ENCODE measurements at places on chromosomes 5 and 9.

- no peak for DNase-seq
These were observed 55.7 kb downstream of the ARL15 start for GRCh38 chr5:54254482-54255198.

GRCh38 chr5:67693956-67694809 lies 497.6 kb upstream of the CD180 start:
- peak; percentile 81 for DNase-seq

- no peak for DNase-seq
These were observed 192.9 kb upstream of the HMHB1 start for GRCh38 chr5:143619040-143619439.

DNA sequence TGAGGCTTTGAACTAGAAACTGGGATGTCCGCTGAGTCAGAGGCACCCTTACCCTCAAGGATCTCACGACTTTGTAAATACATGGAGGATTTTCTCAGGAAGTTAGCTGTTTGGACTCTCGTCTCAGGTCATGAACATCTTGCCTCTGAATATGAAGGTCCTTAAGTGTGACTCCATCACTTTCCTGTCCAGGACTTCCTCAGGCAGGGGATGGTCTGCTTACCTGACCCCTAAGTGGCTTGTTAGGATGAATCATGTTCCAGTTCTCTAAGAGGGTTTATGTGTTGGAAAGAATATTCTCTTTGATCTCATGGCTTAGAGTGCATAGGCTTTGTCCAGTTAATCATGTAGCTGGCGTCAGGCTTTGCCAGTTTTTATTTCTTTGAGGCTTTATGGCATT lies 511.7 kb upstream of the KLF4 start:
- DNase-seq = no peak

DNA sequence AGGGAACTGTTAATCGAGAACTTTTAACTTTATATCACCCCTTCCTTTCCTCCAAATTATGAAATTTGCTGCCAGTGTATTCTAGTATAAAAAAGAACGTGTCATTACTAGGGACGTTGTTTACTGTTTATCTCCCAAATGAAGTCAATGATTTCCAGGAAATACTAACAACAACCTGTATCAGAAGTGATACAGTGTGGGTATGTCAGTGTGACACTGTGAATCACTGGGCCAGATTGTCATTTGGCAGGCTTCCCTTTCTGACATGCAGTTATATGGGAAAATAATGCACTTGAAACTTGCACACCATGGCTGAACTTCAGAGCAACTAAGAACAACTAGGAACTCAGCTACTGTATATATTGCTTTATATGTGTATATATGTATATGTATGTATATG lies 12.6 kb downstream of the ZNF462 start:
- no peak for DNase-seq

GRCh38 chr9:15238646-15239045 lies 68.4 kb downstream of the TTC39B start:
- no peak for DNase-seq

DNA sequence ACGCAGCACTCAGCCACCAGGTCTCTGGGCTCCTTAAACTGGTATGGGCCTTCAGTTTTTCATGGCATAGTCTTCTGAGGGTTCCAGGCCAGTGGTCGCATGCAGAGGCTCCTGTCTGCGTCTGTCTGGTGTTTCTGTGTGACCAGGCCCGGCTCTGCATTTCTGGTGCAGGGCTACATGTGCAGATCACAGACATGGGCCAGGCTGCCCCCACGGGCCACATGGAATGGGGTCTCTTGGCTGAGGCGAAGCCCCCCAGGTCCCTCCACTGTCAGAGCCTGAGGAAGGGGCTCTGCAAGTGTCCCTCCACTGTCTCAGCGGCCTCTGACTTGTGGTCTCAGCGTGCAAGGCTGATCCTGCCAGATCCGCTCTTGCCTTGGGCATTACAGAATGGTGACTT lies 15.6 kb upstream of the CARD19 start:
- DNase-seq = no peak

DNA sequence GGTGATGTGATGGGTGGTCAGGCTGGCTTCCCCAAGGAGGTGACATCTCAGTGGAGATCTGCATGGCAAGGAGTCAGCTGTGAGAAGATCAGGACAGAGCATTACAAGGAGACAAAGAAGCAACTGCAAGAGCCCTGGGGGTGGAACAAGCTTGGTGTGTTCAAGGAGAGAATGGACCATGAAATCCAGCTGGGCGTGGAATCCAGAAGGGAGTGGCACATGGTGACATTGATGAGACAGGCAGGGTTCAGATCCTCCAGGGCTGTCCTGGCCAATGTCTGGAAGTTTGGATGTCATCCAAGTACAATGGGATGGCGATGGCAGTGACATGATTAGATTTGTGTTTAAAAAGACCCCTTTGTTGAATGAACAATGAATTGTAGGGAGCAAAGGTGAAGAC lies 175.6 kb downstream of the MACROH2A1 start:
- no peak for DNase-seq

DNA sequence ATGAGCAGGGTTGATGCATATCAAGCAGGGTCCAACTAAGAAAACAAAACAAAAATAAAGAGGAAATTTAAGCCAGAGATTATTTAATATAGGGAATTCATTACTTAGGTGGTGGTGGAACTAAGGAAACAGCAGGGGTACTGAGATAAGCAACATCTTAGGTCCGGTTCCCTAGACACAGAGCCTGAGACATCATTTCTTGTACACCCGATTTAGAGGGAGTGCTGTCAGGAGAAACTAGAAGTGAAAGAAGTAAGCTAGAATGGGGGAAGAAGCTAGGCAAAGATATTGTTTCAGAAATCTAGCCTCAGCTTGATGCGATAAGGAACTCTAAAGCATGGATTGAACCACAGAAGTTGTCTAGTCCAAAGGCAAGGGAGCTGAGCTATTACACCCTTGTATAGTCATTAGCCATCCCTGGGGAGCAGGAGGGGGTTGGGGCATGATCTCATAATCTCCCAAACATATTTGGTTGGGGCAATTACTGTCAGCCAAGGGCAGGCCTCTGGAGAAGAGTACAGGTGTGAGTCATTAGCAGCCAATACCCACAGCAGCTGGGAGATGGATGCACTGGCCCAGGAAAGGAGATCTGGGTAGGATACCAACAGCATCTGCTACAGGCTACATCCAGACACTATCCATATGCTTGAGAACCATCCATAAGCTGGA lies 194.5 kb downstream of the ARL15 start:
- no peak for DNase-seq

DNA sequence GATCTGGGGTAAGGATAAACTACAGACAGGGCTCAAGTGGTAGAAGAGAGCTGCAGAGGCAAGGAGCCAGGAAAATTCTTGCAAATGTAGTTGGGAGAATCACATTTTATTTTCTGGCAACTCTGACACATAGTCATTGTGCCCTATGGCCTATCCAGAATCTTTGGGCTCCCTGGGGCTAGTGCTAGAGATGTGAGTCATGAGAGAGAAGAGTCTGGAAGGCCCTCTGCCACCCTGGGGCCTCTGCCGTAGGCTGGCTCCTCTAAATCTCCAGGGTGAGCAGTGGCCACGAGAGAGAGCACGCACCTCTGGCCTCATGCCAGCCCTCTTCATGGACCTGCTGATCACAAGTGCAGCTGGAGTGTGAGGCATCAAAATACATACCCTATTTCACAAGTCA lies 74.3 kb upstream of the SSBP2 start:
- peak; percentile 44 for DNase-seq

DNA sequence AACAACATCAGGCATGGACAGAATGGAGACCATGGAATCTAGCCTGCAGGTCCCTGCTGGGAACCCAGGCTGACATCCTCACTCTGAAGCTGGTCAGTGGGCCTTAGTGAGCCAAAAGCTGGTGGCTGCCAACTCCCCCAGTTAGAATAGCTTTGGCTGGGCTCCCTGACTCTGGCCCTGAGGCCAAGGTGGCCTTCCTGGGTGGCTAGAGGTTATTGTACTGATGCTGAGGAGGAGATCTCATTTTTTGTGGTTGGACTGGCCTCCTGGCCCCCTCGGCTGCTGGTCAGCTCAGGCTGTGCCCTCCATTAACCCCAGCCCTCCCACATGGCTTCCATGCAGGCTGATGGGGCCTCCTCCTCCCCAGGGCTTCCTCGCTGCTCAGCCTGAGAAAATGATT lies 101.2 kb upstream of the PANK3 start:
- no peak for DNase-seq

DNA sequence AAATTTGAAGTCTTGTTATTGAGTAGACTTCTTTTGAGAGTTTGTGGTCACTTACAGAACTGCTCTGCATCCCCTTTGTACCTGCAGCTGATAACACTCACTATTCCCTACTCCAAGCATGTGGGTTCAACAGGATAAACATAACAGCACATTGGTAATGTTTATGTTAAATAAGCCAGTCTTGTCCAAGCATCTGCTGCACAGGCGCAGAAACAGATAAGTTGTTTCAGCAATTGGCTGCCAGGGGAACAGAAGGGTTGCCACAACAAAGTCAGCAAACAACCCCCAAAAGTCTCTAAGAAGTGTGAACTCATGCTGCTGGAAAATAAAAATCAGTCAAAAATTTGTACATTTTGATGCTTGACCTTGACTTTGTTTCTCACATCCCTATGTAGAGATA lies 174.6 kb downstream of the GDNF start:
- DNase-seq = no peak

- no peak for DNase-seq
These were observed 242.2 kb downstream of the SYK start for GRCh38 chr9:91043811-91044175.

GRCh38 chr9:121781701-121782464 lies 130.4 kb downstream of the DAB2IP start:
- DNase-seq = no peak

- DNase-seq = no peak
These were observed 577 bp downstream of the TUT7 start for GRCh38 chr9:86353655-86354010.

DNA sequence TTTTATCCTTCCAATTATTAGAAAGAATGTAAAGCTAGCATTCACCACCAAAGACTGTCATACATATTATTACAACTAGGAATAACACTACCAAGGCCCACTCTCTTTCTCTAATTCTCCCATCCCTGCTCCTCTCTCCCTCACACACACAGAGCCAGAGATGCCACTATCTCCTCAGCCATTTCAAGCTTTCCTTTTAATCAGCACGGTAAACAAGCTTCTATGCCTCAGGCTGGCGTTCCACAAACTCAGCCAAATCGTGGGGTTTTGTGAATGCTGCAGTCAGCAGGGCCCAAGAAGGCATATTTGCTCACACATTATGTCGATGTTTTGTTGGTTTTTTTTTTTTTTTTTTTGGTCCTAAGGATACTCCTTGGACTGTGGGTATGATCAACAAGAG lies 979.9 kb upstream of the DMAC1 start:
- no peak for DNase-seq

DNA sequence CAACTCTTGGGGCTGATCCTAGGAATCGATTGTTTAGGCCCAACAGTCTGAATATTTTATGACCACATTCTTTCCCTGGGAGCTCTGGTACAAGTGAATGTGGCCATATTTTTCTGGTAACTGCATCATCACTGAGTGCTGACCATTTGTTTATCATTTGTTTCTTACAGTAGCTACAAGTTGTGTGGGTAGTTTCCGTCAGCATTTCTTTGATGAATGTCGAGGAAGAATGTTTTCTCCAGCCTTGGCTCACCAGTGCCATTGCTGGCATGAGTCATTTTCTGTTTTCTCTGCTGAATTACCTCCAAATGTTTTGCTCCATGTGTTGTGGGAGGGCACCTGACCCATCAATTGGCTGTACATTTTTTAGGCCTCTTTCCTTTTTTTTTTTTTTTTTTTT lies 14.1 kb upstream of the CARD19 start:
- no peak for DNase-seq

DNA sequence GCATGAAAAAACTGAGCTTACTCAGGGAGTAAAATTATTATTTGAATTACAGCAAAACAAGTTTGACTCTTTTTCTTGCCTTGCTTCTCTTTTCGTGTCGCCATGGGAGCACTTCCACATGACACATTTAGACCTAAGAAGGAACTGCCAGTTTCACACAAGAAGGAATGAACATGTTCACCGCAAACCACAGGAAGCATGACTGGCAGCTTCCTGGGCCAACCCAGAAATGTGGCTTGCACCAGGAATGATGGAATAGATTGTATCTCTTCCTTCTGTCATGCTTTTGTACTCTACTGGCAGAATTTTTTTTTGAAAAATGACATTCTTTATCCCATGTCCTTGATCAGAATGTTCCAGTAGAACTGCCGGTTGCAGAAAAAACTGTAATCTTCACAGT lies 32.9 kb upstream of the MAN2A1 start:
- DNase-seq = peak; percentile 30

- DNase-seq = no peak
These were observed 8.8 kb downstream of the AK8 start for GRCh38 chr9:132869266-132869665.

DNA sequence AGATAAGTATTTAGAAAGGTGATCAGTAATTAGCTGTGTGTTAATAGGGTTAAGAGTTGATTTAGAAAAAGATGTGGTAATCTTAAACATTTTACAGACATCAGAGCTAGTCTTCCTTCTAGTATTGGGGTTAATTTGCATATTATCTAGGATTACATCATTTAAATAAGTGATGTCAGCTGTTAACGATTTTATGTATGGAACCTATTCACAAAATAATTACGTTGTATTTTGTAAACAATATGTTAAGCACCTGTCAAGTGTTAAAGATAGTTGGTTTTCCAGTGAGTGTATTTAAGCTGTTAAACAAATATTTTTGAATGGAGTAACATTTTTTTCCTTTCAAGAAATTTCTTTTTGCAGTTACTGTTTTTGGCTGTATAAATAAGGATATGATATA lies 2.2 kb downstream of the DCP2 start:
- no peak for DNase-seq

GRCh38 chr5:61974680-61975079 lies 331.3 kb upstream of the KIF2A start:
- DNase-seq = no peak

DNA sequence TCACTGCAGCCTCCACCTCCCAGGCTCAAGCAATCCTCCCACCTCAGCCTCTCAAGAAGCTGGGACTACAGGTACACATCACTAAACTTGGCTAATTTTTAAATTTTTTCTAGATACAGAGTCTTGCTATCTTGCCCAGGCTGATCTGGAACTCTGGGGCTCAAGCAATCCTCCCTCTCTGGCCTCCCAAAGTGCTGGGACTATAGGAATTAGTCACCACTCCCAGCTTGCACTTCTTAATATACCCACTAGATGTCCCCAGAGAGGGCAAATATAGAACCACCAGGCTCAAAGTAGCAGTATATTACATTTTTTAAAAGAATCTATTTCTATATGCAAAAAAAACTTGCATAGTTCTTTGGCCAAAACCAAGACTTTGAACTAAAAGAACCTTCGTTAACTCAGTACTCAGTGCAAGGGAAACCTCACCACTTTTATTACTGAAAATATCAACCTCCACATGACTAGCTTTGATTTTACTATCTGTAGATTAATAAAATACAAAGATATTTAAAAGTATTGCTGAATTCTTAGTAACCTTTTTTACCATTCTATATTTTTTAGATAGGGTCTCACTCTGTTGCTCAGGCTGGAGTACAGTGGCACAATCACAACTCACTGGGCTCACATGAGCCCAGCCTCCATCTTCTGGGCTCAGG lies 25.8 kb upstream of the HSD17B3 start:
- peak; percentile 94 for DNase-seq
